ENCODE measurements at places on chromosomes 11 and 22.
A peak's percentile ranks its signal among the peaks of the same experiment; 100 is the strongest.

GRCh38 chr11:36449561-36450096, 60.4 kb downstream of the TRAF6 start:
- DNase-seq: no peak

DNA sequence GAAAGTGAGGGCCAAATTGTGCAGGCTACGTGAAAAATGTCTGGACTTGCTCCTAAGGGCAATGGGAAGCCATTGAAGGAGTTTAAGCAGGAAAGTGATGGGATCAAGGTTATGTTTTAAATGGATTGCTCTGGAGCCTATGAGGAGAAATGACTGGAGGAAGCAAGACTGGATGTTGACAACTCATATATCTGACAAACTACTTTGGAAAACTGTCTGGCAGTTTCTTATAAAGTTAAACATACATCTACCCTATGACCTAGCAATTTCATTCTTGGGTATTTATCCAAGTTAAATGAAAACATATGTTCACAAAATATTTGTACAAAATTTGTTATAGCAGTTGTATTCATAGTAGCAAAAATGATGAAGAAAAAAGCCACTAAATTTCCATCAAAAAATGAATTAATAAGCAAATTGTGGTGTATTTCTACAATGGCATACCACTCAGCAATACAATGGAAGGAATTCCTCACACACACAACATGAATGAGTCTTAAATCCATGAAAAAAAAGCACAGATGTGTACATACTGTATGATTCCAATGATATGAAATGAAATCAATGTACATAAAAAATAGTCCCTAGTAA, 24.1 kb downstream of the FZD4 start:
- no peak for DNase-seq

DNA sequence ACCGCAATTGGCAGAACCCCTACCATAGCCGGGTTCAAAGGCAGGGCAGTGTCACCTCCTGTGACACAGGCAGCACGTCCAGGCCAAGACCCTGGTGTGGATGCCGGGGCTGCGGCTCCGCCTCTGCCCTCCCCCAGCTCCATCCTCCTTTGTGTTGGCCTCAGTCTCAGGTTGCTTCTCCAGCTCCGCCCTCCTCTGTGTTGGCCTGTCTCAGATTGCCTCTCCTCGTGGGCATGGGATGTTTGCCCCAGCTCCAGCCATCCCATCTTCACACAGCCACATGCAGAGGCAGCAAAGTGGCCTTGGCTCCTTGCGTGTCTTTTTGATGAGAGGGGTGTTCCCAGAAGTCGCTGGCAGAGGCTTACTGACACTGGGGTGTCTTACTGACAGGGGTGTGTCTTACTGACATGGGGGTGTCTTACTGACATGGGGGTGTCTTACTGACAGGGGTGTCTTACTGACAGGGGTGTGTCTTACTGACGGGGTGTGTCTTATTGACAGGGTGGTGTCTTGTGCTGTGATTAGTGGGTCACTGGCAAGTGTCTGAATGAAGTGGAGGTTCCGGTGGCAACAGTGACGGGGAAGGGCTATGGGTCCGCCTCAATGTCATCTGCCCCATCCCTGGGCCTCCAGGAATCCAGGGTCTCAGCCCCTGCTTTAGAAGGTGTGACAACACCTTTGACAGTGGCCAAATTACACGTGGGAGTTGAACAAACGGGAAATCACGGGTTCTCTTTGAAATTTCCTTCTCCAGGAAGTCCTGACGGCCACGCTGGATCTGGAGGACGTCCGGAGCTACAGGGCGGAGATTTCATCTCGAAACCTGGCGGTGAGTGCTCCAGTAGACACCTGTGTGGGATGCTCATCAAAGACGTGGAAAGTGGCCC, 24.9 kb downstream of the NADSYN1 start:
- DNase-seq: no peak

DNA sequence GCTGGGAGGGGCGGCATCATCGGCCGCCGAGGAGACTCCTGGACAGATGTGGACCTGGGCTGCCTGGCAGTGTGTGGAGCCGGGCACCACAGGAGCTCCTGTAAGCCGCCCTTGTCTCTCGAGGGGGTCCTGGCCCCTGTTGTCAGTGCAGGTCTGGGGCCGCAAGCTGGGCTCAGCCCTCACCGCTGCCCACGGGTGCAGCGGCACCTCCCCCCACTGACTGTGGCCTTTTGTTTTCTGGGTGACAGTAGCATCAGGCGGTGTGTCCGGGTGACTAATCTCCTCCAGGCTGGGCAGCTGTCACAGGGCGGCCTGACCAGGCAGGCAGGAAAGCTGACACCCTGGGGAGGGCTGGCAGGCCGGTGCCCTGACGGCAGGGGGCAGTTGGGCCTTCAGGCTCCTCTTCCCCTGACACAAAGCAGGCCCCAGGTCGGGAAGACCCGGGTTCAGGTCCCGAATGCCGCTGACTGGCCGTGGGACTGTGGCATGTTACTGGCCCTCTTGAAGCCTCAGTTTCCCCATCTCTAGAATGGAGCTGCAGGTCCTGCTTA, 16.3 kb downstream of the DGKZ start:
- DNase-seq: no peak

DNA sequence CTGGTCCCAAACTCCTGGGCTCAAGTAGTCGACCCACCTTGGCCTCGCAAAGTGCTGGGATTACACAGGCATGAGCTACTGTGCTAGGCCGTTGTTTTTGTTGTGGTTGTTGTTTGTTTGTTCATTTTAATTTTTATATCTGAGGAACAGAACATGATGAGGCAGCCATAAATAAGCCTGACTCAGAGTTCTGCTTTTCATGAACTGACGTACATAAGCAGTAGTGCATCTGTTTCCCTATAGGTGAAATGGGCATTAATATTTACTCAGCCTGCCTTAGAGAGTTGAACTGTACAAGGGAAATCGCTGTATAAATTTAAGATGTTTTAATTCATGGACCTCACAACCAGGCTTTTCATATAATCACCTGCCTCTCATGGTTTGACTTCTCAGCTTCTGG, 80.5 kb downstream of the PDHX start:
- no peak for DNase-seq

- no peak for DNase-seq
These were observed 7.2 kb upstream of the CCDC83 start for GRCh38 chr11:85848006-85848405.

DNA sequence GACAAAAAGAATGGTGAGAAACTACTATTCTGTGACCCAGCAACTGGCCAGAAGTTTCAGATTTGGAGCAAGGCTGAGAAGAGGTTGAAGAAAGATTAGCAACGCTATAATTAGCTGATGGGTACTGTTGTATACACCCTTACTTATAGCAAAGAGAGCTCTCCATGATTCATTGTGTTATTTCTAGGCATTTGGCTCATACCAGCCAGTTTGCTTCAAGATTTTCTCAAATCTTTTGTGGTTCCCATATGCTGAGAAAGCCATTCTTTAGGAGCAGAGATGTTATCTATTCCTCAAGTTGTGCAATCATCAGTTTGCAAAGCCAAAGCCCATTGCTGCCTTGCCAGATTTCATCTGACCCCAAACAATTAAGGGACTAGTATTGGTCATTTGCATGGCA, 179.4 kb downstream of the ETS1 start:
- no peak for DNase-seq

- no peak for DNase-seq
These were observed 105.1 kb downstream of the GUCY1A2 start for GRCh38 chr11:106913141-106913540.

- no peak for DNase-seq
These were observed 56.2 kb downstream of the RASSF10 start for GRCh38 chr11:13065200-13065787.

DNA sequence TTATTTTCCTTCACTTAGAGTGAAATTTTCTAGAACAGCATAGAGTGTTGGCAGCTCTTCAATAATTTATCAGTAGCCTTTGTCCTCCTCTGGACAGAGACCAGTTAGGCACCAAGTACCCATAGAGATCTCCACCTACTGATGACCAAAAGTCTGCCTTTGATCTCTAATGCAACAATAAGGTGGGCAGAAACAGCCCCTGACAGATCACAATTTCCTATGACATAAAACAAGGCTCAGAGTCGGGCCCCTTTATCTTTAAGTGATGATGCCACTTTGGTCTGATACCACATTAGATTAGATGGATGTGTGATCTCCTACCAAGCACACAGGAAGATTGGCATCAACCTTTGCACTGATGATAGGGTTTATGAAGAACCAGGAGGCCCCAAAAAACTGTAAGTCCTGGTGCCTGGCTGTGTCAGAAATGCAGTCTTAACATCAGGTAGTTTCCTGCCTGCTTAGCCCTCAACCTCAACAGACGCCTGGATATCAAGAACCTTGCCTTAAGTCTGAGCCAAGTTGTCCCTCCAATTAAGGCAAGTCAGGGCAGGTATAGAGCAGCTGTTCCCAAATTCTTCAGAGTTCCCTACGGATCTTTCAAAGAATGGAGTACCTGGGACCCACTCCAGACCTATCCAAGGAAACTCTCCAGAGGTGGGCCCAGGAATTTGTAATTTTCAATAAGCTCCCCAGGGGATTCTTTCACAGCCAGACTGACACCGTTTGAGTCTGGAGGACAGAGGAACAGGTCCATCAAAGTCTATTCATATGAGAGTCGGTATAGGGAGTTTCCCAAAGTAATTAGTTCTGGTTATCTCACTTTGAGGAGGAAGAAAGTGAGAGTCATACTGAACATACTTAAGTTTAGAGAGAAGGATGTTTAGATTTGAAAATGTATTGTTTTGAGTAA, 30.6 kb upstream of the TMPRSS4 start:
- no peak for DNase-seq

- DNase-seq: no peak
These were observed 93.4 kb downstream of the SHANK2 start for GRCh38 chr11:71158936-71159335.

DNA sequence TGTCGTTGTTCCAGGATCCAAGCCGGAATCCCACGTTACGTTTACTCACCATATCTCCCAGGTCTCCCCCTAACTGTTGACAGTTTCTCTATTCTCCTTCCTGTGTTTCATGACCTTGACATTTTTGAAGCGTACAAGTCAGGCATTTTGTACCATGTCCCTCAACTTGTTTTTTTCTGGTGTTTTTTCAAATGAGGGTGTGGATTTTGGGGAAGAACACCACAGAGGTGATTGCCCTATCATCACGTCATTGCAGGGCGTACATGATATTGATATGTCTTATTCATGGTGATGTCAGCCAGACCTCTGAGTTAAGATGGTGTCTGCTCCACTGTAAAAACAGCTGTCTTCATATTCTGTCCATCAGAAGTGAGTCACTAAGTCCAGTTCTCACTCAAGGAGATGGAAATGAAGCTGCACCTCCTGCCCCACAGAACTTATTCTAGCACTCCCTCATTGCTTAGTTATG, 28.3 kb upstream of the SOX10 start:
- no peak for DNase-seq

GRCh38 chr11:122820158-122820557, 18.1 kb upstream of the CRTAM start:
- no peak for DNase-seq

DNA sequence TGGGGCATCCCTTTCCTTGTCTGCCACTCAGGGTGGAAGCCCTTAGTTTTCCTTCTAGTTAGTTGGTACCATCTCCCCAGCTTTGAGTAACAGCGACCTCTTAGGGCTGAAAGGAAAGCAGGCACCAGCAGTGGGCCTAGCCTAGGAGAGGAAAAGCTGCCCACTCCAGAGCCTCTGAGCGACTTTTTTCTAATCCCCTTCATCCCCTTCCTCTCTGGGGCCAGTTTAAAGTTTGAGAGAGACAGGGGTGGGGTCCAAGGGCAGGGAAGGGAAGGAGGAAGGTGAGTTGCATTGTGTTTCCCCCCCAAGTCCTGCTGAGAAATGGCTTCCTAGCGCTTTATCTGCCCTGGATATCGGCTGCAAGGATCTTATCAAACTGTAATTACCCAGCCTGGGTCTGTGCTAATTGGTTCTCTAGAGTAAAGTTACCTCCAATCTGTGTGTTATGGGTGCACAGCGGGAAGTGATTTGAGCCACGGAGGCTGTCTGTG, 573.9 kb upstream of the CADM1 start:
- peak; percentile 52 for DNase-seq

DNA sequence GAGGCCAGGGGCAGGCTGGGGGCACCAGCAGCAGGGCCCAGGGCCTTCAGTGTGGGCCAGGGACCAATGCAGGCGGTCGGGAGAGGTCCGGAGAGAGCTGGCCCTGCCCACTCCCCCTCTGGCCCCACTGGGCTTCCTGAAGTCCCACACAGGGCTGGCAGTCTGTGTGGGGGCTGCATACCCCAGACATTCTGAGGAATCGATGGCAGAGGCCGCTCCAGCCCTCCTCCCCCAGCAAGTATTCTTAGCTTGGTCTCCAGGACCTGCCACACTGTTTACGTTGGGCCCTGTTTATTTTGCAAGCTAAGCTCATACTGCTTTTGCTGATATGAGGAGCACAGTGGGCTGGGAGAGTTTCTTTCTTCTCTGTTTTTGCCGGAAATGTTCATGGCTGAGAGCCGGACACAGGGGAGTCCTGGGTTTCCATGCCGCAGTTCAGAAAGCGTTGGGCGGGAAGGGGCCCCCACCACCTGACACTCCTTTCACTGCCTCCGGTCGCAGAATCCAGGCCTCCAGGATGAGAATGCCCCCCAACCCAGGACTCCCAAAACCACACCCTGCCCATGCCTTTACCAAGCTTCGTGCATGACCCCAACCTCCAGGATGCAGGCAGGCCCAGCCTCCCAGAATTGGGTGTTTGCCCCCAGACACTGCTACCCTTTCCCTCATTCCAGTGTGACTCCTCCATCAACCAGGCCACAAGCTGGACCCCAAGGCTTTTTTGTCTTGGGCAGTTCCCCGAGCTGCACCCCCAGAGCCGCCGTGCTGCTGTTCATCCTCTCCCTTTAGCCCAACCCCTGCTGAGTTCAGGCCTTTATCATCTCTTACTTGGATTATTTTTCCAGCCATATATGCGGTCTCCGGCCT, 81.8 kb upstream of the KCNQ1OT1 start:
- DNase-seq: no peak

GRCh38 chr11:116989184-116989583, 109.0 kb downstream of the SIK3 start:
- no peak for DNase-seq

Measured in NCI-H1092 (cell line).